H54 (cell line): ENCODE measurements at places on chromosomes 6 and 20.

- DNase-seq = no peak
Measured at GRCh38 chr6:44119704-44120262, 7.5 kb downstream of the MRPL14 start.

- no peak for DNase-seq
Measured at GRCh38 chr6:119480961-119481497, 131.5 kb upstream of the MAN1A1 start.

GRCh38 chr6:118774581-118774980, 119.4 kb upstream of the ASF1A start:
- DNase-seq = no peak

GRCh38 chr6:45504947-45505346, 127.2 kb upstream of the SUPT3H start:
- no peak for DNase-seq

DNA sequence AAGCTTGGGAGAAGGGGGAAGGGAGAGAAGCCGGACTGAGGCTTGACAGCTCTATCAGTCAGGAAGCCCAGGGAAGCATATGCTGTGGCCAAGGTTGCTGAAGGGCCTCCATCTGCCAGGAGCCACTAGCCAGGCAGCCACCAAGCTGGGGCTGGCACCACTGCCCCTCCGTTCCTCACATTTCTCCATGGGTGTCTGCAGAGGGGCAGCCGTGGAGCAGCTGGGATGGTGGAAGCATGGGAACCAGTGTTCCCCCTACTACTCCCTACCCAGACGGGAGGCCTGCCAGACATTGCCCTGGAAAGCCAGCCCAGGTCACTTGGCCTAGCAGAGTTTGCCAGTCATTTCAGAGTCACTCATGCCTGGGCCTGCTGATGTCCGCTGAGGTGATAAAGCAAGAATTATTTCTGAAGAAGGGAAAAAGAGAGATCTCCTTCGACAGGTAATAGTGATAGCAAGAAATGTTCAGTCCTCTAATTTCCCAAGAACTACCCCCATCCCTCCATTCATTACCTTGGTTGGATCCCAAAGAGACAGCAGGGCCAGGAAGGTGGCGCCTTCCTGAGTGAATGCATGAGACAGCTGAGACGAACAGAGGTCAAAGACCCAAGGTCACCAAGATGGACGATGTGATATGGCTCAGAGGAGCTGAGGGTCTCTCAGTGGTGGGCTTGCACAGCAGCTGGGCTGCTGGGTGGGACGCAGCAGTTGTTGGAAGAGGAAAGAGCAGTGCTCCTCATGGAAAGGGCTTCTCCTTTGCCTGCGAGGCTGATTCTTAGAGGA, 21.9 kb downstream of the SNPH start:
- DNase-seq = no peak

GRCh38 chr20:58374906-58375758, 13.9 kb upstream of the VAPB start:
- DNase-seq = no peak

GRCh38 chr20:1437235-1437904, 29.3 kb downstream of the NSFL1C start:
- no peak for DNase-seq
